ENCODE measurements at places on chromosomes 2 and 18. TPM values are rescaled to one million over a fixed set of nuclear protein-coding genes. Genes with fewer than 3 reads are reported as not detected.

The APOB gene
- polyA plus RNA-seq, result 0.08 TPM

The MC5R gene
- 0.21 TPM for polyA plus RNA-seq

The DSG3 gene
- polyA plus RNA-seq, result 0.05 TPM

The C2orf72 gene
- polyA plus RNA-seq, result 0.37 TPM

The RGPD5 gene
- polyA plus RNA-seq, result 4.3 TPM

The RAX gene
- 0.16 TPM for polyA plus RNA-seq

The SKOR2 gene
- polyA plus RNA-seq, result not detected

The TUBA4B gene
- 0.17 TPM for polyA plus RNA-seq

GRCh38 chr2:161766334-161766733 lies 142.1 kb downstream of the SLC4A10 start:
- DNase-seq, result no peak

DNA sequence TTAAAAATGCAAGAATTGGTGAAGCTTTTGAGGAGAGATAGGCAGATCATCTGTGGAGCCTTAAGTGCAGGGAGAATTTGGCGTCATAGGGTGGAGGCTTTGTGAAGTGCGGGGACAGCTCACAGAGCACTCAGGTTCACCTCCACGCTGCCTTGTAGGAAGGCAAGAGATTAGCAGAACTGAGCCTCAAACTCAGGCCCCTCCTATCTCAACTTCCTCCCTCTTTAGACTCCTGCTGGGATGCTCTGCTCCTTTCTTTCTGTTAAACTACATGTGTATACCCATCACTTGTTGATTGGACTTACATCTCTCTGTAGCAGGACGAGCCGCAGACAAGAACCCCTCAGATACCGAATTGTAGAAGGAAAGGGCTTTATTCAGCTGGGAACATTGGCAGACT lies 422.2 kb downstream of the SETBP1 start:
- DNase-seq, result peak; percentile 9

- DNase-seq, result no peak
These were observed 99.1 kb upstream of the FAM110C start for GRCh38 chr2:145407-145806.

GRCh38 chr2:207131594-207131993 lies 34.2 kb downstream of the KLF7 start:
- DNase-seq, result no peak

- DNase-seq, result no peak
These were observed 134.6 kb downstream of the INSIG2 start for GRCh38 chr2:118222672-118223421.

DNA sequence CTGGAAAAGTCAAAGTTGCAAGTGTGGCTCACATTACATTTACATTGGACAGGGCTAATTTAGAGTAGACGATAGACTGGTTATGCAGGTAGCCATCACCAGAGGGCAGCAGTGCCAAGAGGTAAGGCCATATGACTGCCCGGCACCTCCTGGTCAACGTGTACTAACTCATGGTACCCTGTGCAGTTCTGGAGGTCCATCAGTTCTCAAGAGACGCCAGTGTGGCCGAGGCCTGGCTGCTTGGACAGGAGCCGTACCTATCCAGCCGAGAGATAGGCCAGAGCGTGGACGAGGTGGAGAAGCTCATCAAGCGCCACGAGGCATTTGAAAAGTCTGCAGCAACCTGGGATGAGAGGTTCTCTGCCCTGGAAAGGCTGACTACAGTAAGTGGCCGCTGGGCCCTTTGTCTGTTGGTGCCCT lies 65.8 kb upstream of the EML6 start:
- peak; percentile 79 for DNase-seq

- DNase-seq, result no peak
These were observed 103.8 kb upstream of the SMIM21 start for GRCh38 chr18:75531212-75531850.

DNA sequence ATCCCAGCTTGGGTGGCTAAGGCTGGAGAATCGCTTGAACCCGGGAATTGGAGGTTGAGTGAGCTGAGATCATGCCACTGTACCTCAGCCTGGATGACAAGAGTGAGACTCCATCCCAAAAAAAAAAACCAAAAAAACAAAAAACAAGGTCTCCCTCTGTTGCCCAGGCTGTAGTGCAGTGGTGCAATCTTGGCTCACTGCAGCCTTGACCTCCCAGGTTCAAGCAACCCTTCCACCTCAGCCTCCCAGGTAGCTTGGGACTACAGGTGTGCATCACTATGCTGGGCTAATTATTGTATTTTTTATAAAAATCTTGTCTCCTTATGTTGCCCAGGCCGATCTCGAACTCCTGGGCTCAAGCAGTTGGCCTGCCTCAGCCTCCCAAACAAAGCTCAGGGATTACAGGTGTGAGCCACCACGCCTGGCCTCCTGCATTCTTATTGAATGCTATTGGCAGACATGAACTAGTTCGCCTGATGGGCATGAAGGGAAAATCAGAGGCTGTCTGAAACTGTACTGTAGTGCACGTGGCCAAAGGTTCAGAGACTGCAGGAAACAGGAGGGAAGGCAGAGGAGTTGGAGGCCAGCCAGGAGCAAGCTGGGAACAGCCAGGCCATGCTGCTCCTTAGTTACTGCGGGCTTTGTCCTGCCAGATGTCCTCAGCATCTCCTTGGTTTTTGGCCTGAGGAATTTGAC lies 16.0 kb upstream of the ASXL2 start:
- no peak for DNase-seq

- DNase-seq, result no peak
These were observed 592 bp downstream of the ME2 start for GRCh38 chr18:50879302-50880118.

DNA sequence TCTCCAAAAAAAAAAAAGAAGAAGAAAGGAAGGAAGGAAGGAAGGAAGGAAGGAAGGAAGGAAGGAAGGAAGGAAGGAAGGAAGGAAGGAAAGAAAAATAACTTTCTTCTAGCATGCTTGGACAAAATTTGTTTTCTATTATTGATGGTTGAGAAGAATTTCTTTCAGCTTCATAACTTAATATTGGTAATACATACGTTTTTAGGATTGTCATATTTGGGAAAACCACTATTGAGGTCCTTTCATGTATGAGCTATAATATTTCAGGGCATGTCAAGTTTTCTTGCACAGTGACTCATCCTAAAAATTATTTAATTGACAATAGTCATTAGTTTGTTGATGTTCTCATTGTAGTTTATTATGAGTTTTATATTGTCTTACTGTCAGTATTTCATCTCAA lies 66.4 kb upstream of the PKDCC start:
- DNase-seq, result no peak

- DNase-seq, result no peak
These were observed 113.9 kb downstream of the ANKRD44 start for GRCh38 chr2:197196541-197197180.

DNA sequence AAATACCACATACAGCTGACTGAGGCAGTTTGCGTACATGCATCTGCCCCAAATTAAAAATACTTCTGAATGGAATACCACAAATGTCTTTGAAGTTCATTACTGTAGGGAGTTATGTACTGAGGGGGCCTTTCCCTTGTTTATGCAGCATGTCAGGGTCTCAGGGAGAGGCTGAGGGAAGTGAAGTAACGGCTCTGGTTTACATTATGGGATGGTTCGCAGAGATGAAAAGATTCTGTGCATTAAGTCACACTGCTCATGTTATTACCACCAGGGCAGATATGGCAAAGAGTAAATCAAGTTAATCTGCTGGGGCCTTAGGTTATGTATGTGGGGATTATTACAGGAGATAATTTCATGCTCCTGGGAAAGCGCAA lies 385.9 kb upstream of the RND3 start:
- DNase-seq, result no peak

DNA sequence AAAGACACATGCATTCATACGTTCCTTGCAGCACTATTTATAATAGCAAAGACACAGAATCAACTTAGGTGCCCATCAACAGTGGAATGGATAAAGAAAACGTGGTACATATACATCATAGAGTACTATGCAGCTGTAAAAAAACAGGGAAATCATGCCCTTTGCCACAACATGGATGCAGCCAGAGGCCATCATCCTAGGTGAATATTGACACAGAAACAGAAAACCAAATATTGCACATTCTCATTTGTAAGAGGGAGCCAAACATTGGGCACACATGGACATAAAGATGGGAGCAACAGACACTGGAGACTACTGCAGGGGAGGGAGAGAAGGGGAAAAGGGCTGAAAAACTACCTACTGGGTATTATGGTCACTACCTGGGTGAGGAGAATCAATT lies 73.5 kb downstream of the SESTD1 start:
- no peak for DNase-seq

- no peak for DNase-seq
These were observed 565.3 kb upstream of the ZNF804A start for GRCh38 chr2:184032983-184033382.

DNA sequence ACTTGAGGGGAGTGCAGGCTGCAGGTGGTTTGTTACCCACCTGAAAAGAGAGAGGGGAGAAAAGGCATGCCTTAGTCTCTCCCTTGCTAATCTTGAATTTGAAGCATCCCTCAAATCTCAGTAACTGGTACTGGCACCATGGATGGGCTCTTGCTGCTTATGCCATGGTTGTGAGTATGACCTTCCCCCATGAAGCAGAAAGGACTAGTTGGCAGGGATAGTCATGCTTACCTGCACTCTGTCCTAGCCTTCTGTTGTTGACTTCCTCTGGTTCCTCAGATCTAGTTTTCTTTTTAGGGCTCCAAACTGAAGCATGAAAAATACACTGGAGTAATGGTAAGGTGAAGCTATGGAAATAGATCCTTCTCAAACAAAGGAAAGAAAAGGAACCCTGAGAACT lies 191.2 kb downstream of the SPAG16 start:
- peak; percentile 6 for DNase-seq

- DNase-seq, result no peak
These were observed 5.2 kb downstream of the GATA6 start for GRCh38 chr18:22174341-22175145.

- DNase-seq, result peak; percentile 80
These were observed 14.3 kb upstream of the MC5R start for GRCh38 chr18:13809531-13810255.

GRCh38 chr18:59272891-59273758 lies at the start of gene RAX:
Gene RAX, minus strand, starts transcription at chr18:59273454. Its CDS starts 248 bp downstream, at chr18:59273206.
- peak; percentile 95 for DNase-seq

Data from GM23338 (cell line).